ENCODE measurements at places on chromosomes 2 and 18.

GRCh38 chr2:107358362-107358761 is 468.3 kb upstream of the RGPD4 start:
- DNase-seq = no peak

DNA sequence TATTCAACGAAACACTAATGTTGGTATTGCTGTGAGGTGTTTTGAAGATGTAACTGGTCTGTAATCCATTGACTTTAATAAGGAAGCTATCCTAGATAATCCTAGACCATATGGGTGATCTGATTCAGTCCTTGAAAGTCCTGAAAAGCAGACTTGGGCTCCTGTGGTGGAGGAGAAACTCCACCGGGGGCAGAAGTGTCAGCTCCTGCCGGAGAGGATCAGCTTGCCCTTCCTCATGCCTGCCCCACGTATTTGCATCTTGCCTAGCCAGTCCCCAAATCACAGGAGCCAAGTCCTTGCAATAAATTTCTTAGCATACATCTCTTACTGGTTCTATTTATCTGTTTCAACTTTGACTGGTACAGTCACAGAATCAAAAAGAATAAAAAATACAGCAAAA is 144.2 kb upstream of the DLGAP1 start:
- DNase-seq = no peak

DNA sequence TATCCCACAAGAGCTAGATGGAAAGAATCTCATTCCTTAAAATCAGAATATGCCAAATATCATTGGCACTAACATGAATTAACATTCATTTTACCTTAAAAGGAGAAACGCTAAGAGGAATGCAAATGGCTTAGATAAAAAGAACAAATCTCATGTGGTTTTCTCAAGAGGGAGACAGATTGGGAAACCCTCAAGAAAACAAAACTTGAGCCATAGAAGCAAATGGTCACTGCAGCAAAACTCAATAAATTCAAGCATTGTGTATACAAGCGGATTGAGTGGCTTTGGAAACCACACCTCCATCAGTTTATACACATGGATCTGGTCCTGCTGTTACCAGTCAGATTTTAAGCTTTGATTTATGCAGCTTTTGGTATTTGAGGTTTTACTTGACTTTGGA is 1331.8 kb upstream of the ZEB2 start:
- DNase-seq = no peak

DNA sequence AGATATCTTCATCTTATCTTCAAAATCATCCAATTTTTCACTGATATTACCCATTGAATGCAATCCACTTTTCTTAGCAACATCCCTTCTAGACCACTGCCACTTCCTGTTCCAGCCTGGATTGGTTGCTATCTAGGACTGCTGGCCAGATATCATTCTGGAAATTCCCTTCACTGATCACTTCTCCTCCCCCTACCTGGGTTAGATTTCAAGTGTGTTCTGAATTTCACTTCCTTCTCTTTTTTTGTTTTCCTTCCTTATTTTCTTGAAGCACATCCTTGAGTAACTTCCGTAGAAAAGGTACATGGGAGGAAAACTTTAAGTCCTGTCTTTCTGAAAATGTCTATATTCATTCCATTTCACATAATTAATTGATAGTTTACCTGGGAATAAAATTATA is 82.0 kb upstream of the IL1R2 start:
- DNase-seq = no peak

DNA sequence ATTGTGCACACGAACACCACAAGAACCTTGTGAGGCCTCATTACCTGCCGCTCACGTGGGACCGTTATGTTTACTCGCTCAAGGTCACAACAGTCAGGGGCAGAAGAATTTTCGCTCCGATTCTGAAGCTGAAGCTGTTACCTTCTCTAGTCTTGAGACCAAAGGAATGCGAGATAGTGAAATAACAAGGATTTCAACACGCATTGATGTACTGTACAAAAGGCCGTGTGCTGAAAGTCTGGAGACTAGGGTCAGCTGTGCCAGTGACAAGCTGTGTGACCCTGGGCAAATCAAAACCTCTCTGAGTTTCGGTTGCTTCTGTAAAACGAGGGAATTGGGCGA is 583 bp downstream of the NEMP2 start:
- peak; percentile 55 for DNase-seq

DNA sequence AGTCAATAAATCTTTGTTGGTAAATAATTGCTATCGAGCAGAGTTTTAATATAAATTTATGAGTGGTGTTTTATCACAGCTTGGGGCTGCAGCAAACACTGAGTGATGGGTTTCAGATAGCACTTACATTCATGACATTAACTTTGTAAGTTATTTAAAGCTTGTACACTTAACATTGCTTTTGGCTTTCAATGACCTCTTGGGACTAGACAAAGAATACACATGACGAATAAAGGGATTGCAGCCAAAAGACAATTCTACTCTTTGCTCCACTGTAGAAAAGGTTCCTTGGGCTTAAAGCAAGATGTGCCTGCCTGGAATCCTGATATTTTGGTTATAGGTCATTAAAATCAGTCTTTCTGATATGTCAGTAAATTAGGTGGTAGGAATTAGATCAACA is 299.5 kb downstream of the GBX2 start:
- no peak for DNase-seq

DNA sequence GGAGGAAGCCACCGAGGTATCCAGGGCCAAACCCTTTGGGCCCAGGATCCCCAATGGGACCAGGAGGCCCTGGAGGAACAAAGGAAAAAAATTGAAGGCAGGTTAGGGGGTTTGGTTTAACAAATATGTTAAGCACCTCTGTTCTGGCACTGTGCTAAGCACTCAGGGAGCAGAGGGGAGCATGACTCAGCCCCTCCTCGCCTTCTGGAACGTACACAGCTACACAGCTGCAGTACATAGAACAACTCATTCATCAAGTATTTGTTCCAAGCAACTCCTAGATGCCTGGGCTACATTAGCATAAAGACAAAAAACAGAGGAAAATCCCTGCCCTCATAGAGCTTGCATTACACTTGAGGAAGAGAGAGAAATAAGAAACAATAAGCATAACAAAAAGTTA is 153.6 kb downstream of the COL4A4 start:
- no peak for DNase-seq
